ENCODE measurements at places on chromosomes 1 and 21. TPM values are rescaled to one million over a fixed set of nuclear protein-coding genes. Genes with fewer than 3 reads are reported as not detected.

GRCh38 chr1:20126806-20127440 is 7.6 kb upstream of the PLA2G2D start:
- DNase-seq, result no peak

DNA sequence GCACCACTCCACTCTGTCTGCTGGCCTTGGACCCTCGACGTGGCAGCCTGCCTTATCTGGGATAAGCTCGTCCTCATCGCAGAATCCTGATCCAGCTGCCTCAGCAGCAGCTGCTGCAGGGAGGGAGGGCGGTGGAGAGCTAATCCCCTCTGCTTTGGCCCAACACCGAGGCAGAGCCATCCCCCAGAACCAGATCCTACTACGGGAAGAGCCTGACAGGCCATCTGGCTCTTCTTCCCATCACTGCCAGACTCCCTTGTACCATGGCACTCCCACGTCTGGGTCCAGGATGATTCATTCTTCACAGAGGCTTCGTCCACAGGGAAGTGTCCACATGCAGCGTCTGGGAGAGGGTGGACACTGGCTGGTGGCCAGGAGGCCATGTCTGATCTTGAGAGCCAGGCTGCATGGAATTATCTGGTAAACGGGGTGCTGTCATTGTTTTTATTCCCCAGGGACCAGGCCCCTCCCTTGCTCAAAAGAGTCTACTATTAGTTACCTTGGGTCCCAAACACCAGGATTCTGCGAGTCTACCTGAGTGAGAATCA is 14.6 kb upstream of the PKP1 start:
- peak; percentile 86 for DNase-seq

- DNase-seq, result peak; percentile 98
These were observed 26.6 kb downstream of the IL6R start for GRCh38 chr1:154431586-154432373.

DNA sequence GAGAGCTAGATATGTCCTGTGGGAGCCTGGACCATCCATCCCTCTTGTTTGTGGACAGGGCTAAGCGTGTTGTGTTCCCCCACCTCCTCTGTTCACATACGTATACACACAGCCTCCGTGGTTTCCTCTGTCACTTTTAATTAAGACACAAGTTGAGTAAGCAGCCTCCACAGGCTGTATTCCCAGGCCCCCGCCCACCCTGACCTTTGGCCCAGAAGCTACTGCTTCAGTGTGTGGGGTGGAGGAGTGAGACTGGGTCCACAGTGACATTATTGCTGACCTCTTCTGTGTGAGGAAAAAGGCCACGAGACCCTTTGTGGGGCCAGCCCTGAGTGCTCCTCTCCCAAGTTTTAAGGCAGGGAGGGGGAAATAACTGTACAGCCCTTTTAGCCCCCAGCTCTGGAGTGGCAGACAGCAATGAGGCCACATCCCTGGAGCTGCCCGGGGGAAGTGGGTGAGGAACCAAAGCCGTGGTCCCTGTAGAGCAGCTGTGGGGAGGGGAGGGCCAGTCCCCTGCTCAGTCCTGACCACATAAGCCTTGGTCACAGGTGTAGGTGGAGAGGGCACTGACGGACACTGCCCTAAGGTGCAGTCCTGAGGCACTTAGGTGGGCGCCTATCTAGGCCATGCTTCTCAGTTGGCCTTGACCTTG is 4.4 kb downstream of the ELOVL1 start:
- DNase-seq, result no peak

DNA sequence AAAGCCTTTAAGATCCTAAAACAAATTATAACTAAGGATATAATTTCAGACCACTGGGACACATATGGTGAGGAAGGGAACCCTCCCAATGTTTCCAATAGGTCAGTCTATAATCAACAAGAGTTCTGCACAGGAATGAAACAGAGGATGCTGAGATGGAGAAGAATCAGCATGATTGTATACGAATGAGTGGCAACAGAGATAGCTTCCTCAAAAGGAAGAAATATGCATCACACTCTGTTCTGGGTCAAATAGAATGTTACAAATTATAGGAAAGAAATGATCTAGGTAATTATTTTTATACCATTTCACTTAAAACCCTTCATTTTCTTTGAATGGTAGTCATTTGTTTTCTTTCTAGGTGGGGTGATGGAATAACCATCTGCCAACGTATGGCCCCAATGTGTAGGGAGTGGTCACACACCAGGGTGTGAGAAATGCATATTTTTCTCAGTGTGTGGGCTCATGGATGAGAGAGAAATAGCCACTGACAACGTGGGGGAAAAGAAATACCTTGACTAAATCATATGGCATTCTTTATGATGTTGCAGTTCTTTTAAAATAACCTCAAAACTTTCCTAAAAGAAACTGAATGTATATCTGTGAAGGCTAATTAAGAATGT is 104.6 kb upstream of the IVNS1ABP start:
- no peak for DNase-seq

GRCh38 chr1:51673279-51673678 is 56.4 kb downstream of the OSBPL9 start:
- DNase-seq, result no peak

GRCh38 chr1:183431840-183432547 is 13.8 kb upstream of the NMNAT2 start:
- no peak for DNase-seq

DNA sequence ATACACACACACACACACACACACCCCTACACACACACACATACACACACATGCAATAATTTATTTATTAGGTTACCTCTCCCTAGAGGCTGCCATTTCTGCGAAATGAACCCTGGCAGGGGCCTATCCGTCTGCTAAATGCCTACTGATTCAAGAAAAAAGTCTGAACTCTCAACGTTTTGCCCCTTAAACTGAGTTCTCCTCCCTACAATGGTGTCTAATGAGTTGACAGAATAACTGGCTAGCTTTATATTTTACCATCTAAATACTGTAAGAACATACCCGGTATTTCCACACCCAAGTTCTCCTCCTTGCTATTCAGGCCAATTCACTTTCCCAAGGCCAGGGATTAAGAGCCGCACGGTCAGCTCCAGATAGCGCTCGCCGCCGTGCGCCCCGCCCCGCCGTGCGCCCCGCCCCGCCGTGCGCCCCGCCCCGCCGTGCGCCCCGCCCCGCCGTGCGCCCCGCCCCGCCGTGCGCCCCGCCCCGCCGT is 339 bp upstream of the RNPC3 start:
- peak; percentile 74 for DNase-seq

DNA sequence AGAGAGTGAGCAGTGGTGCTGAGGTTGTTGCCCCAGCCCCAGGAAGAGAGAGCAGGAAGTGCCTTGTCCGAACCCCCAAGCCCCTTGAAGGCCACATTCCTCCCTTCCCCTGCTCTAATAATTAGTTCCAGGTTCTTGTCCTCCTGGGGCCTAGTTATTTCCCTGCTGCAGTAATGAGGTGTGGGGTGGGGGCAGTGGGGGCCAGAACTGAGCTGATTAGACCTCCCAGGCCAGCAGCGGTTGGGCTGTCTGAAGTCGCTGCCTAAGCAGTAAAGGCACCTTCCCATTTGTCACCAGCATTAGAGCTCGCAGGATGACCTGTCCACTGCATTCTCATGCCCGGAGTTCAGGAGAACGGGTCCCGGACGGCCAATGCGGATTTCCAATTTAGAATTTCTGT is 186.5 kb upstream of the CSF3R start:
- DNase-seq, result no peak

OR2G6 gene
- not detected for total RNA-seq

CELA3B gene
- total RNA-seq, result not detected

Data from fibroblast of the aortic adventitia (primary cell).